Activated naive CD8-positive, alpha-beta T cell treated with anti-CD3 and anti-CD28 coated beads for 36 hours (primary cell): ENCODE measurements at places on chromosomes 6 and 20.

- DNase-seq = no peak
Measured at GRCh38 chr20:33656010-33656782, 5.9 kb upstream of the C20orf144 start.

- no peak for DNase-seq
Measured at GRCh38 chr6:103344554-103345163, 1515.1 kb downstream of the HACE1 start.

GRCh38 chr6:138817799-138818198 lies 21.9 kb downstream of the ECT2L start:
- peak; percentile 35 for DNase-seq

DNA sequence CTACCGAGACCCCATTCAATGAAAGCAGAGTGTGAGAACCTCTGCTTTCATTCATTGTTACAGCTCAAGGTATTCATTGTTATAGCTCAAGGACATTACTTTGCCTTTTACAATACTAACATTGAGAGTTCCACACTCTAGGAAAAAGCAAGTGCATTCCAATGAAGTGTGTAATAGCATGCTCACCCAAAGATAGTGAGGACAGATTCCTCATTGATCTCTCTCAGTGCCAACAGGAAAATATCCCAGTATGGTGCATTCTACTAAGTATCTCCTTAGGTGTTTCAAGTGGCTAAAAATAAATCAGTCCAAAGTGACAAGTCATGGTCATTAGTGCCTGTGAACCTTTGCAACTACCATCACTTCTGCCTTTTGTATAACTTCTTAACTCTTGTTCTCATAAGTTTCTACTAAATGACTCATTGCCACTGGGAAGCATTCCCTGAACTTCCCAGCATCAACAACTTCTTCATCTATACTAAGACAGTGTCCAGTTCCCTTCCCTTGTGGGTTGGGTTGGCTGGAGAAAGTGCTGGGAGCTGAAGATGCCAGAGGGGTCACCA lies 140.7 kb upstream of the STXBP5 start:
- no peak for DNase-seq

DNA sequence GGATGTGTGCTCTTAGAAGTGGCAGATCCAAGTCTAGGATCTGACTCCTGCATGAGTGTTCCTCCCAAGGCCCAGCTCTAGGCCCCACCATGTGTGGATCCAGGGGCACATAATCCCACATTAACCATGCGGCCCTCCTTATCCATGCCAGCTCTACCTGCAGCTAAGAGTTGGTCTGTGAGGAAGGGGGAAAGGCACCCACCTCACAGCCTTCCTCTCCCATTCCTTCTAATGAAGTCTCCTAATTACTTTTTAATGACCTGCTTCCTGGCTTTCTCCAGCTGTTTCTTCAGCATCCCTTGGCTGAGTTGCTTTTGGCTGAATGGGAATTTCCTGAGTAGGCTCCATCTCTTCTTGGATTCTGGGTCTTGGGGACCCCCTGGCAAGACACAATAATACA lies 52.2 kb downstream of the NPEPL1 start:
- DNase-seq = no peak
